ENCODE measurements at places on chromosomes 7 and 10. TPM values are rescaled to one million over a fixed set of nuclear protein-coding genes. Genes with fewer than 3 reads are reported as not detected.
A peak's percentile ranks its signal among the peaks of the same experiment; 100 is the strongest.

The DUS4L gene
- total RNA-seq = 11.5 TPM

The LEP gene
- total RNA-seq = not detected

The SEPTIN14 gene
- not detected for total RNA-seq

DNA sequence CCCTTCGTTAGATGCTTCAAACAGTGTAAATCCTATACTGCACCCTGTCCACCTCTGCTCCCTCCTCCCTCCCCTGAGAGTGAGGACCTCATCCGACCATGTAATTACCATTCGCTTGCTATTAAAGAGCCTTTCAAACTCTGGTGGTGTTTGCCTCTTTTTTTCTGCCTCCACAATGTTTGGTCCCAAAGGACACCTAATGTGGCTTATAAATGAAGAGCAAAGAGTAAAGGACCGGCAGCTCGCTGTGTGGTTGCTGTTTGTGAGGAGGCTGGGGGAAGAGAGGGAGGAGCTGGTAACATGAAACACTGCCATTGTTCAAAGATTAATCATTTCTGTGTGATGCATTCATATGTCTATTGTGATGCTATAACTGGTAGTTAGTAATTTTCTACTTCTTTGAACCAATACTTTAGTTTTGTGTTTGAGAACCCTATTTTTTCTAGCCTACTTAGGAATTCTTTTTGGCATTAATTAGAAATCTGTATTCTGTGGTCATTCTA lies 27.9 kb downstream of the MTURN start:
- peak overlapping the region; percentile 91 for H3K27ac ChIP-seq
- no peak for DNase-seq
- peaks cover 71% of the 10 kb centered on the region for H3K4me1 ChIP-seq

DNA sequence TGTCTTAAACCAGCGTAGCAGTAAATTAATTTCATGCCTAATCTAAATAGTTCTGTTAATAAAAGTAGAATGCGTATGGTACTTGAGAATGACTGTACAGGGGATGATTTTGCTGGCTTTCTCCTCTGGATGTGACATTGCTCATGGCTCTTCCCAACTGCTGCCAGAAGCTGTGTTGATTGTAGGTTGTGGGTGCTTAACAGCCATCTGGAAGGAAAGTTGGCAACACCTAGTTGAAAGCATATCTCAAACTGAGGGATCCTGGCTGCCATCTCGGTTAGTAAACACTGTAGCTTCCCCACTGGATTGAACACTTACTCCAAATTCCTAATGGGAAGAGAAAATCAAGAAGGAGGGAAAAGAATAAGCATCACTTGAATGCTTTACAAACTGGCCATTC lies 130.9 kb downstream of the NXPH1 start:
- H3K27ac ChIP-seq = peak overlapping the region; percentile 62
- H3K36me3 ChIP-seq = no peaks in the 10 kb centered on the region
- H3K4me3 ChIP-seq = no peak overlapping the region

DNA sequence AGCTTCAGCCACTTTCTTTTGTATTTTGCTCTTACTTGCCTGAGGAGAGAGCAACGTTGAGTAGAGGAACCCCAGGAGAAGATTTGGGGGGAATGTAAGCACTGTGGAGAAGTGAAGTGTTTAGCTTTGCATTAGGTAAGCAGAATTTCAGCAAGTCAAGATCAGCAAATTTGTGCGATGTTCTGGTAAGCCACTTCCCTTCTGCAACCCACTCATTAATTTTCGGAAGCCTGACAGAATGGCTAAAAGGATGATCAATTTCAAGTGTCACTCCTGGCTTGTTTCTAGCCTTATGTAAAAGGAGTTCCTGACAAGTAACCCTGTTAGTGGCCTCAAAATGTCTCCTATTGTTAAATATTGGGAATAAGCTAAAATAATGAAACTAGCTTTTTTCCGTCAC lies 48.5 kb upstream of the NXPH1 start:
- H3K36me3 ChIP-seq = no peaks in the 10 kb centered on the region
- no peak for DNase-seq
- no peaks in the 10 kb centered on the region for H3K27me3 ChIP-seq

DNA sequence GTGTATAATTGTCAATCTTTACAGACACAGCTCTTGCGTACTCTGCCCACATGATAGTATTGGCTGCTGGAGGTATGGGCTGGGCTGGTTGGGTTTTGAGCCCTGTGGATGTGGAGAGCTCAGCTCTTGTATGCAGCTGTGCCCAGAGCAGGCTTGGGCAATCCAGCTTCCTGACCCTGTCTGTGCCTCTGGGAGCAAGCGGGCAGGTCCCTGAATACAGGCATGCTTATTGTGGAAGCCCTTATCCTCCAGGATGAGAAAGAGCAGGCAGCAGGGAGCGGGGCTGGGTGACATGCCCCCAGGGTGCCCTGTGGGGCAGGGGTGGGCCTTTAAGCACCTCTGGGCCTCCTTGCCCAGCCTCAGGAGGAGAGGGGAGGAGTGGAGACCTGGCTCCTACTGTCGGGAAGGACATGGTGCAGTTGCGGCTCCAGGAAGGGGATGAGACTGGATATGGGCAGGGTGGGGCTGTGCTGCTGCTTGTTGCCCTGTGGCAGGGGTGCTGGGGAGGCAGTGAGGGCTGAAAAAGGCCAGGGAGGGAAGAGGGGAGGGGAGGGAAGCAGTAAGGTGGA lies 32.7 kb upstream of the SH2D4B start:
- peaks cover 7% of the 10 kb centered on the region for H3K36me3 ChIP-seq
- DNase-seq = no peak
- H3K27ac ChIP-seq = peak overlapping the region; percentile 80
- peaks cover 41% of the 10 kb centered on the region for H3K4me1 ChIP-seq
- H3K4me3 ChIP-seq = no peak overlapping the region
- H3K27me3 ChIP-seq = peaks cover 13% of the 10 kb centered on the region

- peaks cover 2% of the 10 kb centered on the region for H3K4me1 ChIP-seq
- H3K4me3 ChIP-seq = no peak overlapping the region
- peaks cover 3% of the 10 kb centered on the region for H3K27me3 ChIP-seq
- DNase-seq = no peak
- no peak overlapping the region for H3K27ac ChIP-seq
- H3K36me3 ChIP-seq = no peaks in the 10 kb centered on the region
These were observed 31.2 kb downstream of the CFAP46 start for GRCh38 chr10:132910901-132911785.

DNA sequence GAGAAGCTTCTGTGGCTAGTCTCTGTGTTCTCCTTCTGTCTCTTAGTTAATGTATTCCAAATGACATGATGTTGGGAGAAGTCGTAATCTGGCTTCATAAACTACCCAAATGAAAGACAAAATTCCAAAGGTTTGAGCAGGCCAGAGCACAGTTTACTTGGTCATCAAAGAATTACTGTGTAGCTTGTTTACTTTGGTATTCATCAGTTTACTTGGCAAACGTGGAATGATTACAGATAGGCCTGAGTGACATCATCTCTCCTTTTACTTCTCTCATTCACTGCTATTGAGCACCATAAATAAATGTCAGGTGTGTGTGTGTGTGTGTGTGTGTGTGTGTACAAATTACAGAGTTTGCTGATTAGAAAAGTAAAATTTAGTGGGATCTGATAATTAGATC lies 327.3 kb downstream of the PHTF2 start:
- no peaks in the 10 kb centered on the region for H3K36me3 ChIP-seq
- H3K4me3 ChIP-seq = no peak overlapping the region
- no peak for DNase-seq

- H3K4me1 ChIP-seq = peaks cover 29% of the 10 kb centered on the region
- no peak for DNase-seq
- H3K4me3 ChIP-seq = no peak overlapping the region
- no peak overlapping the region for H3K27ac ChIP-seq
- H3K36me3 ChIP-seq = peaks cover 14% of the 10 kb centered on the region
These were observed 6.8 kb upstream of the RASSF4 start for GRCh38 chr10:44952779-44953231.

- no peak for DNase-seq
- peaks cover 36% of the 10 kb centered on the region for H3K4me1 ChIP-seq
- H3K27me3 ChIP-seq = peaks cover 3% of the 10 kb centered on the region
- H3K27ac ChIP-seq = no peak overlapping the region
- H3K4me3 ChIP-seq = no peak overlapping the region
These were observed 31.9 kb upstream of the AGR3 start for GRCh38 chr7:16913643-16914042.

DNA sequence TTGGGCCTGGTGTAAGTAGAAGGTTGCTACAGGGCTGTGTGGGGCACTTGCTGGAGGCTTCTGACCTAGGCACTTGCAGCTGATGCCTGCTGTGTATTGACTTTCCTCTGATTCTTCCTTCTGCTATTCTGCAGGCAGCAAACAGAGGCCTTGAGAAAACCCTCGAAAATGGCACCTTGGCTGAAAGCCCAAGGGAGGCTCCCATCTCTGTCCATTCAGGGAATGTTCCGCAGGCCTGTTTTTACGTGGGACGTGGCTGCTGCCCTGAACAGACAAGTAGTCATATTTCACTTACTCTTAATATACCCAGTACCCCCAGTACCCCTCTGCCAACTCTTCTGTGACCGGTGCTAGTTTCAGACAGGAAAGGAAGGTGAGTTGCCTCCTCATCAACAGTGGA lies 664.7 kb downstream of the INHBA start:
- peaks cover 8% of the 10 kb centered on the region for H3K36me3 ChIP-seq
- H3K4me3 ChIP-seq = no peak overlapping the region
- H3K4me1 ChIP-seq = peaks cover 5% of the 10 kb centered on the region
- no peaks in the 10 kb centered on the region for H3K27me3 ChIP-seq
- DNase-seq = no peak

DNA sequence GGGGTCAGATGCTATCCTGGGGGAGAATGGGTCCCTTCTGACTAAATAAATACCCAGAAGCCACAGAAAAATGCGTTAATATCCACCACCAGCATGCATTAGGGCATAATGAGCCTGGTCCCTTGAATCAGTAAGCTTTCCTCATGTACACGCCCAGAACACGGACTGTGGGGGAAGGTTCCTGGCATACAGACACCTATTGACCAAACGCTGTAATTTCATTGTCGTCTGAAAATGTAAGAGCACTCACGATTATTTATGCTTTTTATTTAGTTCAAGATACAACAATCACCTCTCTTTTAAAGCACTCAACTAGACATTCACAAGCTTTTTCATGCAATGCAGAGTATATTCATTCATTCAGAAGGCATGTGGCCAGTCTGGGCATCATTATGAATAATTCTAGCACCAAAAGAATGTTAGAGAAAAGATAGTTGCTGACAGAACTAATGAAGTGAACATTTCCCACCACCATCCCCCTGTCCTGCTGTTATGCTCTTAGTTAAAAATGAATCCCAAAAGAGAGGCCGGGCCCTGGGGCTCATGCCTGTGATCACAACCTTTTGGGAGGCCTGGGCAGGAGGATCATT lies 101.0 kb downstream of the SVIL start:
- peaks cover 5% of the 10 kb centered on the region for H3K27me3 ChIP-seq
- H3K27ac ChIP-seq = no peak overlapping the region
- H3K36me3 ChIP-seq = no peaks in the 10 kb centered on the region
- no peak for DNase-seq

DNA sequence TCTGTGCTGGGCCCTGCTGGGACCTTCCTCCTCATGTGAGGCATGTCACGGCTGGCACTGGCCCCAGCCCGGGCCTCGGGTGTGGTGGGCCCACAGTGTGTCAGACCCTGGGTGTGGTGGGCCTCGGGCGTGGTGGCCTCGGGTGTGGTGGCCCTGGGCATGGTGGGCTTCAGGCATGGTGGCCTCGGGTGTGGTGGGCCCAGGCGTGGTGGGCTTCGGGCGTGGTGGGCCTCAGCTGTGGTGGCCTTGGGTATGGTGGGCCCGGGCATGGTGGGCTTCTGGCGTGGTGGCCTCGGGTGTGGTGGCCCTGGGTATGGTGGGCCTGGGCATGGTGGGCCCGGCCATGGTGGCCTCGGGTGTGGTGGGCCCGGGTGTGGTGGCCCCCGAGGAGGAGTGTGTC lies 40.4 kb downstream of the NKX6-2 start:
- peaks cover 17% of the 10 kb centered on the region for H3K4me1 ChIP-seq
- H3K27me3 ChIP-seq = peaks cover 4% of the 10 kb centered on the region
- H3K4me3 ChIP-seq = no peak overlapping the region
- DNase-seq = no peak
- H3K36me3 ChIP-seq = no peaks in the 10 kb centered on the region

DNA sequence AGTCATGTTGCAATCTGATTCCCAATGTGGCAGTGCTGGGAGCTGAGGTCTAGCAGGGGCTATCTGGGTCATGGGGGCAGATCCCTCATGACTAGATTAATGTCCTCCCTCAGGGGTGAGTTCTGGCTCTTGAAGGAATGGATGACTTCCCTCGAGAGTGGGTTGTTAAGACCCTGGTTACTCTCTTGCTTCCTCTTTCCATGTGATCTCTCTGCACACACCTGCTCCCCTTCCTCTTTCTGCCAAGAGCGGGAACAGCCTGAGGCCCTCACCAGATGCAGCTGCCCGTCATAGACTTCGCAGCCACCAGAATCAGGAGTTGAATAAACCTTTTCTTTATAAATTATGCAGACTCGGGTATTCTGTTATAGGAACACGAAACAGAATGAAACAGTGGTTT lies 37.8 kb downstream of the SFMBT2 start:
- H3K36me3 ChIP-seq = peaks cover 22% of the 10 kb centered on the region
- peaks cover 2% of the 10 kb centered on the region for H3K4me1 ChIP-seq
- H3K27me3 ChIP-seq = no peaks in the 10 kb centered on the region
- no peak for DNase-seq
- H3K4me3 ChIP-seq = no peak overlapping the region

DNA sequence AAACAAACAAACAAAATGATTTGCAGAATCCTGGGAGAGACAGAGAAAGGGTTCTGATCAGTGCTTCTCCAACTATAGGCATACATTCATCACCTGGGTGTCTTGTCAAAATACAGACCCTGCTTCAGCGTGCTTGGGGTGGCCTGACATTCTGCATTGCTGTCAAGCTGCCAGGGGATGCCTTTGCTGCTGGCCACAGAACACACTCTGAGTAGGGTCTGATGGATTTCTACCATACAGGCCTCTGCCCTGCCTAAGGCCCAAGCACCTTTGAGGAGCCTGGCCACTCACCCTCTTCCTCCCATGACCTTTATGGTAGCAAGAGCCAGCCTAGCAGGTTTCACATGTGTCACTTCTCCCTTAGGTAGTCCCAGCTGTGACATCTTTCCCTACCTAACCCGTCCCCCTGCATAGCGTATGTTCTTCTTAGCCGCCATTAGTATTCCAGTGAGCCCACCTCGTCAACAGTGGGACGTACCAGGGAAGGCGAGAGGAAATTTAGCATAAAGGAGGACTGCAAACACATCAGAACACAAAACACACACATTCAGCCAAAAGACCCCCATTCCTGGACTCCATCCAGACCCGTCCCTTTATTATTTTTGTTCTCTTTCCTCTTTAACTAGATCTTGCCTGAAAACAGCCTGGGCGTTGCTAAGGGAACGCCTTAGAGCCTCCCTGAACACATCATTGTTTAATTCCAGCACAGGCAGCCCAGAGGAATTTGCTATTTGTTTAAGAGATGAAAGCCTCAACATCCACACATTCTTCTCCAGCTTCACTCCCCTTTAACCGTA lies 43.9 kb upstream of the PODXL start:
- peaks cover 4% of the 10 kb centered on the region for H3K4me1 ChIP-seq
- H3K27ac ChIP-seq = no peak overlapping the region
- DNase-seq = no peak
- no peak overlapping the region for H3K4me3 ChIP-seq
